ENCODE measurements at places on chromosomes 2 and 18. TPM values are rescaled to one million over a fixed set of nuclear protein-coding genes. Genes with fewer than 3 reads are reported as not detected.

DNA sequence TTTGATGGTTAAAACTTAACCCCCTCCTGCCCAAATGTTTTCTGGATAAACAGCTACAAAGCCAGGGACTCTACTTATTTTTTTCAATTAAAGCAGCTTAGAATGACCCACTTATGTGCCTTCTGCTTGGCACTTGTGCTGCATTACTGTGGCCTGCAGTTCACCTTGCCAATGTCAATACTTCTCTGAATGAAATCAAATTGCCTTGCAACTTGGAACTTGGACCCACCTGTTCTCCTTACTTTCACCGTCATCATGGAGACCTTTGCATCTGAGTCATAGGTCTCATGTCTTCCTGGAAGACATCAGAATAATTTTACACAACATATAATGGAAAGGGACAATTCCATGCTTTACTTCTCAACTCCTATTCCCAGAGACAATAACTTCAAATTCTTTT is 92.1 kb upstream of the FHL2 start:
- DNase-seq = no peak
- no peak overlapping the region for H3K27ac ChIP-seq
- no peaks in the 10 kb centered on the region for H3K27me3 ChIP-seq
- no peaks in the 10 kb centered on the region for H3K36me3 ChIP-seq

- H3K27me3 ChIP-seq = no peaks in the 10 kb centered on the region
- DNase-seq = no peak
- H3K36me3 ChIP-seq = no peaks in the 10 kb centered on the region
- H3K4me1 ChIP-seq = no peaks in the 10 kb centered on the region
Measured at GRCh38 chr18:10591896-10592295, 66.1 kb downstream of the NAPG start.

Gene DAW1
- under 0.01 TPM for total RNA-seq

- H3K4me3 ChIP-seq = no peak overlapping the region
- no peak overlapping the region for H3K27ac ChIP-seq
- no peaks in the 10 kb centered on the region for H3K27me3 ChIP-seq
- no peak for DNase-seq
- peaks cover 37% of the 10 kb centered on the region for H3K4me1 ChIP-seq
- no peaks in the 10 kb centered on the region for H3K36me3 ChIP-seq
Measured at GRCh38 chr2:101429453-101429852, 42.1 kb upstream of the CREG2 start.

Gene RALBP1
- total RNA-seq = 90.4 TPM

GRCh38 chr2:159891917-159892730 is 94.1 kb upstream of the CD302 start:
- no peaks in the 10 kb centered on the region for H3K36me3 ChIP-seq
- peak; percentile 84 for DNase-seq
- H3K27ac ChIP-seq = no peak overlapping the region
- no peak overlapping the region for H3K4me3 ChIP-seq
- no peaks in the 10 kb centered on the region for H3K27me3 ChIP-seq
- peaks cover 10% of the 10 kb centered on the region for H3K4me1 ChIP-seq

DNA sequence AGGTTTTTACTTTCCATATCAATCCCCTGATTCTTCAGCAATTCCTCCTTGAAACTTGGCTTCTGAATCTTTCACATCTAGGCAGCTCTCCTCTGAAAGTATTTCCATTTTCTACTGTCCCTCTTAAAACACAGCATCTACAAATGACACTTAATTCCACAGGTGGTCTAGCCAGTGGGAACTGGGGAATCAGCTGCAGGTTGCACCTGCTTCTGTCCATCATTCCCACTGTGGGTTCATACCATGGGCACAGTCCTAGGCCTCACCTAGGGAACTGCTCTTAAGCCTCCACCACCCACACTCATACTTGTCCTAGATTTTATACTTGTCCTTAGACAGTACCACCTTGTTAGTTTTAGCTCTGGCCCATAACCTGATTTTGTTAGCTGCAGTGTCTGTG is 2.2 kb downstream of the LOXL3 start:
- H3K36me3 ChIP-seq = no peaks in the 10 kb centered on the region
- peaks cover 32% of the 10 kb centered on the region for H3K4me1 ChIP-seq
- no peak for DNase-seq
- no peaks in the 10 kb centered on the region for H3K27me3 ChIP-seq

DNA sequence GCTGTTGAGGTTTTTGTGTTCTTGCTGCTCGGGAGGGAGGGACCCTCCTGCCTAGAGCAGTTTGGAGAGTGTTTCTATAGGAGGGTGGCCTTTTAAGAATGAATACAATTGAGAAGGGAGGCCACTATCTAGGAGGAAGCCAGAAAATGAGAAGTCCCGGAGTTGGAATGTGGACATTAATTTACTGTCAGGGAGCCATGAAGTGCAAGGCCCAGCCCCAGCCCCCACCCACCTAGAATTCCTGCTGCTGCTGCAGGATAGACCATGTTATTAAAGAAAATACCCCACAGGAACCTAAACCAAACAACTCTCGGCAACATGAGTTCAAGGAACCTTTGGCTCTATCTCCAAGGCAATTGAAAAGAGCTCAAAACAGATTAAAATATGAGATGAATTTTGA is 46.0 kb downstream of the ZBTB7C start:
- no peak overlapping the region for H3K4me3 ChIP-seq
- DNase-seq = no peak
- H3K27ac ChIP-seq = no peak overlapping the region
- H3K4me1 ChIP-seq = no peaks in the 10 kb centered on the region
- peaks cover 10% of the 10 kb centered on the region for H3K27me3 ChIP-seq

Gene GKN1
- total RNA-seq = not detected

- no peaks in the 10 kb centered on the region for H3K36me3 ChIP-seq
- no peaks in the 10 kb centered on the region for H3K4me1 ChIP-seq
- no peak for DNase-seq
- 0 out of 2 replicates have a peak, but pooled peaks cover 7% of the 10 kb centered on the region for H3K27me3 ChIP-seq
- H3K4me3 ChIP-seq = no peak overlapping the region
Measured at GRCh38 chr2:19683556-19683955, 218.2 kb downstream of the TTC32 start.

DNA sequence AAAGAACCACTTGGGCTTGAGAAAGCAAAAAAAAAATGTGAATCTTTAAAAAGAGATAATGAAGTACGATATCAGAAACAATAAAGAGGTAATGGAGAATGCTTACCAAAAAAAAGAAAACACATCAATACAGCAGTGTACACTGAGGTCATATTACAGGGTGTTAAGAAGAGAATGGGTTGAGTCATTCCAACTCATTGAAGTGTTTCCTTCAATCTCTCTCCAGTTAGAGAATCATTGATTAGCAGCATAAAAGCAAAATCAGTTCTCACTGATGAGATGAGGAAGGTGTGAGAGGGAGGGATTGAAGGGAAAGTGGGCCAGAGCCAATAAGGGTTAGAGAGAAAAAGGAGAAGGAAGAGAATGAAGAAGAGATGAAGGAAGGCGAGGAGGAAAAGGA is 43.9 kb upstream of the SGPP2 start:
- no peak for DNase-seq
- H3K27ac ChIP-seq = no peak overlapping the region
- H3K4me3 ChIP-seq = no peak overlapping the region
- no peaks in the 10 kb centered on the region for H3K27me3 ChIP-seq
- no peaks in the 10 kb centered on the region for H3K36me3 ChIP-seq

GRCh38 chr2:170484552-170484951 is 230.6 kb upstream of the SP5 start:
- no peak overlapping the region for H3K4me3 ChIP-seq
- no peaks in the 10 kb centered on the region for H3K36me3 ChIP-seq
- no peaks in the 10 kb centered on the region for H3K27me3 ChIP-seq
- no peak overlapping the region for H3K27ac ChIP-seq
- no peak for DNase-seq

- no peak for DNase-seq
- no peaks in the 10 kb centered on the region for H3K4me1 ChIP-seq
- no peak overlapping the region for H3K4me3 ChIP-seq
- H3K27ac ChIP-seq = no peak overlapping the region
- no peaks in the 10 kb centered on the region for H3K36me3 ChIP-seq
- H3K27me3 ChIP-seq = no peaks in the 10 kb centered on the region
Measured at GRCh38 chr2:195471807-195472206, 185.2 kb upstream of the SLC39A10 start.

DNA sequence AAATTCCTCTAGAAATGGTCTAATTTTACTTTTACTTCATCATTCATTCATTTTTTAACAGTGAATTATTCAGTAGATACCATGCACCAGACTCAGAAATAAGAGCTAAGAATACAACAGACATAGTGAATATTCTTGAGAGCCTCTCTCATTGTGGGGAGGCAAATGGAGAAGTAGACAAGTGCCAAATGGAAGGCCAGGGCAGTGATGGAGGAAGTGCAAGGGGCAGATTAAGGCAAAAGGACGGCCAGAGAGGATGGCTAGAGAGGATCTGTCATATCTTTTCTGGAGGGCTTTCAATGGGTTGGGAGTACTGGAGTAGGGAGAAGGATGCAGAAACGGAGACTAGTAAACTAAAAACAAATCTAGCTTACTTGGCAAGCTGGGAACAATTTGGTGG is 19.0 kb upstream of the RMDN2 start:
- H3K4me1 ChIP-seq = peaks cover 29% of the 10 kb centered on the region
- no peak overlapping the region for H3K27ac ChIP-seq
- no peaks in the 10 kb centered on the region for H3K27me3 ChIP-seq
- no peaks in the 10 kb centered on the region for H3K36me3 ChIP-seq

- no peak overlapping the region for H3K4me3 ChIP-seq
Measured at GRCh38 chr18:27848336-27848735, 328.6 kb downstream of the CDH2 start.

Gene GRHL1
- total RNA-seq = 0.38 TPM

Gene ICA1L
- 8.1 TPM for total RNA-seq

- no peaks in the 10 kb centered on the region for H3K36me3 ChIP-seq
- peaks cover 11% of the 10 kb centered on the region for H3K4me1 ChIP-seq
- H3K27ac ChIP-seq = no peak overlapping the region
- no peak overlapping the region for H3K4me3 ChIP-seq
- DNase-seq = no peak
Measured at GRCh38 chr2:105238664-105239240, 2.8 kb upstream of the GPR45 start.

GRCh38 chr2:170423919-170424318 is 246.0 kb downstream of the MYO3B start:
- no peaks in the 10 kb centered on the region for H3K27me3 ChIP-seq
- H3K36me3 ChIP-seq = no peaks in the 10 kb centered on the region
- no peaks in the 10 kb centered on the region for H3K4me1 ChIP-seq
- H3K27ac ChIP-seq = no peak overlapping the region
